SK-N-MC (cell line): ENCODE measurements at places on chromosomes 12 and 14.

DNA sequence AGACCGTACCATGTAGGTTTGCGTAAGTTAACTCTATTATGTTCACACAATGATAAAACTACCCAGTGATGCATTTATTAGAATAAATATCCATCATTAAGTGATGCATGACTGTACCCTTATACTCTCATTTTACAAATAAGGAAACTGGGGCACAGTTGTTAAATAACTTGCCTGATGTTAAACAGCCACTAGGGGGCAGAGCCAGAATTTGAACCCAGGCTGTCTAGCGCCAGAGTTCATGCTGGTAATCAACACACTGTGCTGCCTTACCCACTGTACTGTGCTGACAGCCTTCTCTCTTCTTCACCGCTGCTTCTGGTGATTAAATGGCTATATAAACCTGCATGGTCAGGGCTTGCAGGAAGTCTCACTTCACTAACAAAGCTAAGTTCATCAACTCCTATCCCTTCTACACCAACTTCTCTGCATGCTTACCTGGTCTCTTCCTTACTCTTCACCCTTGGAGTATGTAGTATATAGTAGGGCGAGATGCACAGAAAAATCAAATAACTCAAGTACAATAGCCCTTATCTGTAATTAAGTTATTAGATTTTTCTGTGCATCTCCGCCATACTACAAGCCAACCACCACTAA is 43.6 kb upstream of the APPL2 start:
- DNase-seq, result no peak

DNA sequence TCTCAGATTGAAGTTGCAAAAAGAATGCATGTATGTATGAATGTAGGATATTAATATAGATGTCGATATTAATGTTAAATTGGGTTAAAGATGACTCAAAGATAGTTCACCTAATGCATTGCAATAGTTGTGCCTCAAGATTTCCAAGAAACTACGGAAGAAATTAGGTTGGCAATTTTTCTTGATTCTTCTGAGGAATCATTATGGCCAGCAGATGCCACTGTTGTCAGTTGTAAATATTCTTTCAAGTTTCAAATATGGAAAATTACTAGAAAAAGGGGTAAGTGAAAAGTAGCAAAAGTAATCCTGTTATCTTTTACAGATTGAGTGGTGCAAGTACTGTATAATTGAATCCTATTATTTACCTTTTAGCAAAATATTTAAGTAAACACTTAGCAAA is 202.1 kb downstream of the ADAMTS20 start:
- no peak for DNase-seq

DNA sequence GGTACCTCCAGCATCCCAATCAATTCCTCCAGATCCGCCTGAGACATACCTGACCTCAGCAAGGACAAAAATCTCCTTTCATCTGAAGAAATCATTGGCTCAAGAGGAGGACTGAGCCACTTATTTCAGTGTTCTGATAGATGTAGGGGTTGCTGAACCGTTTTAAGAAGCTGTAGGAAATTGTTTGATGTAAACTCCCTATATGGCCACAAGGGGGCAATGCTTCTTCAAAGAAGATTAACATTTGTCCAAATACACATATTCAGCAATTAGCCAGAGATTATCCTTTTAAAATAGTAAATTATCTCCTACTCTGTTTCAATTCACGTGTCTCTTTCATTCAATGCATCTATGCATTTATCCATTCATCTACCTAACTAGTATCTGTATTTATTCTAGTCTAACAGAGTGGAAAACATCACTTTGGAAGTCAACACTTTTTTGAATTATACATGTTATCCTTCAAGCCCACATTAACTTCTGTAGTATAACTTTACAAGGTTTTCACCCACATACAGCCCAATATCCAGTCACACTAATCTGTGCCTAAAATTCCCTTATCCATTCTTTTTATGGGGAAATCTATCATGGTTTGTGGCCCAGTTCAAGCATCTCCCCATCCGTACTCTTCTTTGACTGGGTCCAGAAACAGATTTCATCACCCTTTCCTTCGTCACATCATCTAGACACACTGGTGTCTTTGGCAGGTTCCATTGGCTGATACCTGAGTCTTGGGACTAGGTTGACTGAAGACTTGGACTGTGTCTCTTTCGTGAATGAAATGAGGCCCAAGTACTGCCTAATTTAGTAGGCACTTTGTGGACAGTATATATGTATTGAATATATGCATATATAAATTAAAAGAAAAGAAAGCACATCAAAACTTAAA is 411.0 kb upstream of the OR4E1 start:
- no peak for DNase-seq

GRCh38 chr14:33972583-33973081 is 21.8 kb upstream of the EGLN3 start:
- no peak for DNase-seq

- DNase-seq, result no peak
These were observed 11.9 kb downstream of the MAP1LC3B2 start for GRCh38 chr12:116571089-116571488.

DNA sequence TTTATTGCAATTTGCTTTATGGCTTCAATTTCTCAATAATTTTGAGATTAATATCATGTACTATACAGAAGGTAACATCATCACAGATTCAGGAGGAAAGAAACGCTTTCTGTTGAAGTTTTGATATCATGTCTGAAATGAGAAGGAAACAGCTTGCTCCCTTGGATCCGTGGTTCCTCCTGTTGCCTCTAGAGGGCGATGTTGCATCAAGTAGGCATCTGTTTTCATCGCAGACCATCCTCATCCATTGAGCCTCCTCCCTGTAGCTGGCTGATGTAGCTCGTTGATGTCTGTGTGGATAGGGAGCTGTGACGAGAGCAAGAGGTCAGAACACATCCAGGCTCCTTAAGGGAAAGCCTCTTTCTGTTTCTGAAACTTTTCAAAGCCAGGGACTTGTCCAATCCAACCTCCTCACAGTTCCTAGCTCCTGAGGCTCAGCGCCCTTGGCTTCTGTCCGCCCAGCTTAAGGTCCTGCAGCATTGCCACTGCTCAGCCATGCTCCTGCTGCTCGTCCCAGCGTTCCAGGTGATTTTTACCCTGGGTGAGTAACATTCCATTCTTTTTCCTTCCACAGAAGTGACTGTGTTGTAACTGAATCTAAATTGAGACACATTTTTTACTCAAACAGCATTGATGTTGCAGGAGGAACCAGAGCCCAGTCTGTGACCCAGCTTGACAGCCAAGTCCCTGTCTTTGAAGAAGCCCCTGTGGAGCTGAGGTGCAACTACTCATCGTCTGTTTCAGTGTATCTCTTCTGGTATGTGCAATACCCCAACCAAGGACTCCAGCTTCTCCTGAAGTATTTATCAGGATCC is 304.8 kb upstream of the OR4E1 start:
- DNase-seq, result peak; percentile 62

GRCh38 chr14:72686832-72687231 is 207.1 kb downstream of the DPF3 start:
- DNase-seq, result no peak

DNA sequence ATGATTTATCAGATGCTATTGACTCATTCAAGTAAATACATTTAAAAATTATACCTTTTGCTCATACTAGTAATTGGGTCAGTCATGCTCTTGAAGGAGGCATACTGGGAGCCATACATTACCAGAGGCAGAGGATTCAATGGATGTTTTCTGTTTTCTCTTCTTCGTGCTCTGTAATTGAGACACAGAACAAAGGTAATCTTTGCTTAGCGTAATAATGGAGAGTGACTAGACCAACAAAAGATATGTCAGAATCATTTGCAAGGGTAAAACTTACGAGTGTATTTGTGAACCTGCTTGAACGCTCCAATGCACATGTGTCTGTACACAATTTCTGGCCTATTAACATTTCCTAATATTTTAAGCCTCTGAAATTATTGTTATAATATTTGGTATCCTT is 296.4 kb downstream of the FOXG1 start:
- DNase-seq, result no peak

DNA sequence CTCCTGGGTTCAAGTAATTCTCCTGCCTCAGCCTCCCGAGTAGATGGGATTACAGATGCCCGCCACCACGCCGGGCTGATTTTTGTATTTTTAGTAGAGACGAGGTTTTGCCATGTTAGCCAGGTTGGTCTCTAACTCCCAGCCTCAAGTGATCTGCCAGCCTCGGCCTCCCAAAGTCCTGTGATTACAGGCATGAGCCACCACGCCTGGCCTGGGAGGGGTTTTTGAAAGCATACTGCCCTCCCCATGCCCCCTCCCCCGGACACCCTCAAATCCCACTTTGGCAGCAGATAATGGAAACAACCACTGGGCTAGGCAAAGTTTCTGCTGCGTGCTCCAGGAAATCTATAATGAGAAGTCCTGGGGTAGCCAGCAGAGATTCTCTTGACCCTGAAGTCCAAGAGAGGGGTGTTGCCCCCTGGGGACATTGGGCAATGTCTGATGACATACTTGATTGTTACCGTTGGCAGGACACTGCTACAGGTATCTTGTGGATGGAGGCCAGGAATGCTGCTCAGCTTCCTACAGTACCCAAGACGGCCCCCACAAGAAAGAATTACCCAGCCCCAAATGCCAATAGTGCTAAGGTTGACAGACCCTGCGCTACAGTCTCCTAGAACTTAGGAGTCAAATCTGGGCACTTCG is 18.7 kb upstream of the FBXO21 start:
- DNase-seq, result no peak

- no peak for DNase-seq
These were observed 495.3 kb downstream of the NELL2 start for GRCh38 chr12:44380861-44381260.

GRCh38 chr12:92621833-92622232 is 81.0 kb upstream of the PLEKHG7 start:
- DNase-seq, result no peak

DNA sequence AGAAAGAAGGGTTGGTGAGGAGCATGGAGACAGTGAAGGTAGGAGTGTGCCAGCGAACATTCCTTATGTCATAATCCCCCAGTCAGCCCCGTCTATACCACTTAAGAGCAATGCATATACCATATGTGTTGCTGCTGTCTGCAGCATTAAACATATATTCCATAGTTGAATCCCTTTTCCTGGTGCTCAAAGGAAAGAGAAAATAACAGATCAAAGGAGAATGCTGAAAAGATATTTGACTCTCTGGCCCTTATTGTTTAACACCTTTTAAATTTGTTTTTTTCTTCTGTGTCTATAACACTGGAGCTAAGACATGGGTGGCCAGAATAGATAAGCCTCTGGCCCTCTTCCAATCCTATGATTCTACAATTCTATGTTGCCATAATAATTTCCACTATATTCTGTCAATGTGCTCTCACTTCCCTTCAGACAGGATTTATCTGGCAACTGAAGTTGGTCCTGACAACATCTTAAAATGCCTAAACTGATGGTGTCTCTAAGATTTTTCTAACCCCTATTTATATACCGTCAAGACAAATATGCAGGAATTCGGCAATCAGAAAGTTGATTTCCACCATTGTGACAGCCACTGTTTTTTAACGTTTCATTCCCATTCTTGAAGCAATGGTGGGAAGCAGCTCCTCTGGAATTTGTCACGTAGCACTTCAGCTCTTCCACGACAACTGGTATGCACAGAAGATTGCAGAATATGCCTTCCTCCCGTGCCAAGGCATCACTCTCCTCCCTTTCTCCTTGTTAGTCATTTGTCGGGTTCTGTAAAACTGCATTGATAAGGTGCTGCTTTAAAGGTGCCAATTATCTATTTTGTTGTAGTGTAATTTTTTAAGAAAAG is 204.7 kb downstream of the BCAT1 start:
- DNase-seq, result no peak

- no peak for DNase-seq
These were observed 86.1 kb upstream of the ARHGAP5 start for GRCh38 chr14:31990926-31991572.

- no peak for DNase-seq
These were observed 2.7 kb downstream of the APOLD1 start for GRCh38 chr12:12788131-12788530.

DNA sequence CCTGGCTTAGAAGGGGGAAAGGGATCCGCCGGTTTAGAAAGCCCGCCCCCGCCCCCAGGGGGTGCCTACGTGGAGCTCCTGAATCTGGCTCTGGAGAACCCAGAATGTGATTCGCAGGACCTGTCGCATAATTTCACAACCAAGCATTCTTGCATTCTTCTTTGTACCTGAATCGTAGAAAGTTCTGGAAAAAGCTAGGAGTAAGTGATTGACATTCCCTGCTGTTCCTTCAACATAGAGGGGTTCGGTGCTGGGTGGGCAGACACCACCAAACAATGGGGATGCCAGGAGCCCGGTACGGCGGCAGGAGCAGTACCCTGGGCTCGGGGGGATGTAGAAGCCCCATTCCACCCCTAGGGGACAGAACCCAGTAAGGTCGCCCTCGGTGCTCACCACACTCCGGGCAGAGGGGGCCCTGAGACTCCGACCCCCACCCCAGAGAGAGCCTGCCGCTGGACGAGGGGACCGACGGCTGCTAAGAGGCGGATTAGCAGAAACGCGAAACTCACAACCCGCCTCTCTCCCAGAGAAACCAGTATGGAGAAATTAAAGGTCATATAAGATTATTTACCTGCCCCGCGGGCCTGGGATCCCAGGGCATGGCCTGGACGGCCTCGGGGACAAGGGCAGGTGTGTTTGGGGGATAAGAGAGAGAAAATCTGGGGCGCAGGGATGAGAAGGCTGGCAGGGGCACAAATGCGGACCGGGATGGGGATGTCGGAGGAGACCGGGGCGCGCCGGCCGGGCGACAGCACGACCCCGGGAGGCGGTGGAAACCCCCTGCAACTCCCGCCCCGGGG is 520 bp downstream of the CSRP2 start:
- no peak for DNase-seq

DNA sequence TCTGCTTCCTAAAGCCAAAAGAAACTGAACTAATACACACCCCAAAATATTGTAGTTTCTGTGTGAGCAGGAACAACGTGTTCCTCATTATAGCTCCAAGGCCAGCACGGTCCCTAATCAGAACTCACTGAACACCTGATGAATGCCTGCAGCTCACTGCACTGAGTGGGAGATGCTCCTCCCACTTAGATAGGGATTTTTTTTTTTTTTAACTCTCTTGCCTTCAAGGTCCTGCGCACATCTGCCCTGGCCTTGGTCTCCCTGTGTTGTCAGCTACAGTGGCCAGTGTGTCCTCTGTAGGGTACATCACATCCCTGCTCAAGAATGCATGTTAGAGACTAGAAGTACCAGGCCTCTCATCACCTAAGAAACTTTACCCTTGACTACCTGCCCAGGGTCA is 44.3 kb upstream of the TMPO start:
- no peak for DNase-seq

- no peak for DNase-seq
These were observed 18.6 kb downstream of the LGMN start for GRCh38 chr14:92729634-92730358.

DNA sequence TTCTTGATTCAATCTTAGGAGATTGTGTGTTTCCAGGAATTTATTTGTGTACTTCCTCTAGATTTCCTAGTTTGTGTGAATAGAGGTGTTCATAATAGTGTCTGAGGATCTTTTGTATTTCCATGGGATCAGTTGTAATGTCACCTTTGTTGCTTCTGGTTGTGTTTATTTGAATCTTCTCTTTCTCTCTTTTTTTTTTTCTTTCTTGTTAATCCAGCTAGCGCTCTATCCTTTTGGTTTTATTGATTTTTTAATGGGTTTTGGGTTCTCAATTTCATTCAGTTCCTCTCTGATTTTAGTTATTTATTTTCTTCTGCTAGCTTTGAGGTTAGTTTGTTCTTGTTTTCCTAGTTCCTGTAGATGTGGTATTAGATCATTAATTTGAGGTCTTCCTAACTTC is 242.5 kb downstream of the SEC23A start:
- no peak for DNase-seq

- no peak for DNase-seq
These were observed 51.9 kb downstream of the ZFP36L1 start for GRCh38 chr14:68740788-68741476.
